Astrocyte (in vitro differentiated cells and primary cell): ENCODE measurements at places on chromosomes 12 and 14.

GRCh38 chr12:52649066-52649465 lies 2.9 kb downstream of the KRT2 start:
- no peak for DNase-seq

GRCh38 chr12:89427508-89428156 lies 75.3 kb upstream of the DUSP6 start:
- no peak for DNase-seq

DNA sequence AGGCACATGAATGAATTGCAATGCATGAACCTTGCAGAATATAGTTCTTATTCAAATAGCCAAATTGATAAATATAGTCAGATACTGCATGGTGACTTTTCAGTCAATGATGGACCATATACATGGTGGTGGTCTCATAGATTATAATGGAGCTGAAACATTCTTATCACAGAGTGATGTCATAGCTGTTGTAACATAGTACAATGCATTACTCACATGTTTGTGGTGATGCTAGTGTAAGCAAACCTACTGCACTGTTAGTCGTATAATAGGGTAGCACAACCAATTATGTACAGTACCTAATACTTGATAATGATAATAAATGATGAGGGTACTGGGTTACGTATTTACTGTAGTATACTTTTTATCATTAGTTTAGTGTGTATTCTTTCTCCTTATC lies 280.3 kb downstream of the BCAT1 start:
- peak; percentile 24 for DNase-seq

- DNase-seq = peak; percentile 44
Measured at GRCh38 chr14:89630101-89630829, 213.2 kb upstream of the FOXN3 start.
